ENCODE measurements at places on chromosomes 5 and 9.

DNA sequence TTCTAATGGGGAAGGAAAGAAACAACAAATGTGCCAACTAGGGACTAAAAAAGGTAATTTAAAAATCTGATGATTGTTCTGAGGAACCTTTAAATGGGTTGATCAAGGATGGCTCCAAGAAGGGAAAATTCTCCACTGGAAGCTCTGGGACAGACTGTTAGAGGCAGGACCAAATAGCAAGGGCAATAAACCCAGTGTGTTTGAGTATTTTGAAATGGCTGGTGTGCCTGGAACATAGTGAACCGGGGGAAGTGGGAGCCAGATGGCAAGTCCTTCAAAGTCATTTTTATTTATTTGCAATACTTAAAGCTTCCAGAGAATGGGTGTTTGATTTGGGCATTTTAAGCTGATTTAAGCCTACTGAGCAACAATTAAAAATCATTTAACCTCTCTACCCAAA is 587.7 kb upstream of the MEF2C start:
- H3K4me3 ChIP-seq: no peak overlapping the region
- no peak for DNase-seq
- H3K27me3 ChIP-seq: no peaks in the 10 kb centered on the region

- no peaks in the 10 kb centered on the region for H3K36me3 ChIP-seq
- H3K27me3 ChIP-seq: peaks cover 7% of the 10 kb centered on the region
- no peak overlapping the region for H3K4me3 ChIP-seq
- H3K4me1 ChIP-seq: peaks cover 4% of the 10 kb centered on the region
Measured at GRCh38 chr5:77255617-77256016, 45.1 kb downstream of the PDE8B start.

DNA sequence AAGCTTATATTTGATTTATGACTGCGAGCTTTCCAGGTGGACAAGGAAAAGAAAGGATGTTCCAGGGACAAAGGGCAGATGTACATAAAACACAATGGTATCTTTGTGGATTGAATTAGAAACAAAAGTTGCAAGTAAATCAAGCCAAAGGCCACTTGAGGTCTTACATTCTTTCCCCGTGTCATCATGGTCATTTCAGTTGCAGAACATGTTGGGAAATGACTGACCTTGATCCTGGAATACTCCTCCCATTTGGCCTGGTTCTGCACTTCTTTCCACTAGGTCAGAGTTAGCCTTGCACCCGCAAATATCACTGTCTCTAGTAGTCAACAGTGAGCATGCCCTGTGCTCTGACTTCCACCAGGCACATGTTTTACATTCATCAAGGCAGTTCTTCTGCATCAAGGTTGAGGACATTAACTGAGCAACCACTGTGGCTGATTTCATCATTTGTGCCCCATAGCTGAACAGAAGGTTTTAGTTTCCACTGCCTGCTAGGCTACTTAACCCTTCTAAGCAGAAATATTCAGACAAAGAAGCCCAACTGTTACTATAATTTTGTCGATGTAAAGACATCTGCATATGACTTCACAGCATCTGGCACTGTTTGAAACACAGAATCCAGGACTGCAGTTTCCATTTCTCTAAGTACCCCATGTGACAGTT is 1161.7 kb upstream of the DMAC1 start:
- H3K27me3 ChIP-seq: no peaks in the 10 kb centered on the region
- H3K27ac ChIP-seq: no peak overlapping the region
- H3K4me1 ChIP-seq: no peaks in the 10 kb centered on the region
- H3K4me3 ChIP-seq: no peak overlapping the region

DNA sequence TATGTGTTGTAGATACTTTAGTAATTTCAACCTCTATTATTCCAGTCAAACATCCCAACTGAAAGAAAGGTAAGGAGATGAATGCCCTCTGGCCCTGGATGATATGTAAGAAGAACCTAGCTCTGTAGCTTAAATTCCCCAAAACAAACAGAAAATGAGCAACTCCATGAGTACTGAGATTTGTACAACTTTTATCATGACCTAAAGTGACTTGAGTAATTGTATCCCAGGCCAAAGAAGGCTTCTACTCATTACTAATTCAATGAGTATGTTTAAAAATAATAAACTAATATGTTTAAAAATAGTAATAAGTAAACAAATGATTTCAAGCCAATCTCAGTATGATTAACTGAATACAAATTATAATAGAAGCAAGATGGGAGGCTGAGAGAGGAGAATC is 414.0 kb upstream of the ACTBL2 start:
- no peak overlapping the region for H3K4me3 ChIP-seq
- H3K36me3 ChIP-seq: no peaks in the 10 kb centered on the region
- DNase-seq: no peak
- H3K4me1 ChIP-seq: no peaks in the 10 kb centered on the region
- H3K27ac ChIP-seq: no peak overlapping the region

DNA sequence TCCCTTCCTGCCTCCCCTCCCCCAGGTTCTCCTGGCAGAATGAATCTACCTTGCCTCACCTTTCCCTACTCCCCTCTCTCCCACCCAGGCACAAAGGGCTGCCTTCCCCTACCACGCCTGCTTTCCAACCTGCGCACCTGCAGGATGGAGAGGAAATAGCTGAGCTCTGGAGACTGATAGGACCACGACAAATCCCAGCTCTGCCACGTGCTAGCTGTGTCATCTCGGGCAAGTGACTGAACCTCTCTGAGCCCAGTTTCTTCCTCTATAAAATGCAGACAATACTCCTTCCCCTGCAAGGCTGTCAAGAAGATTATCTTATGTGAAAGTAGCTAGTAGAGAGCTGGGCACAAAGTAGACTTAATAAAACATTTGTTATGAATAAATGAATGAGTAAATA is 31.2 kb upstream of the PTGS1 start:
- H3K4me3 ChIP-seq: no peak overlapping the region
- DNase-seq: no peak
- H3K36me3 ChIP-seq: no peaks in the 10 kb centered on the region
- peaks cover 5% of the 10 kb centered on the region for H3K4me1 ChIP-seq
- peaks cover 25% of the 10 kb centered on the region for H3K27me3 ChIP-seq
- no peak overlapping the region for H3K27ac ChIP-seq

GRCh38 chr5:2014058-2014610 is 131.4 kb upstream of the IRX4 start:
- no peaks in the 10 kb centered on the region for H3K36me3 ChIP-seq
- no peaks in the 10 kb centered on the region for H3K27me3 ChIP-seq
- no peak overlapping the region for H3K4me3 ChIP-seq
- DNase-seq: no peak

DNA sequence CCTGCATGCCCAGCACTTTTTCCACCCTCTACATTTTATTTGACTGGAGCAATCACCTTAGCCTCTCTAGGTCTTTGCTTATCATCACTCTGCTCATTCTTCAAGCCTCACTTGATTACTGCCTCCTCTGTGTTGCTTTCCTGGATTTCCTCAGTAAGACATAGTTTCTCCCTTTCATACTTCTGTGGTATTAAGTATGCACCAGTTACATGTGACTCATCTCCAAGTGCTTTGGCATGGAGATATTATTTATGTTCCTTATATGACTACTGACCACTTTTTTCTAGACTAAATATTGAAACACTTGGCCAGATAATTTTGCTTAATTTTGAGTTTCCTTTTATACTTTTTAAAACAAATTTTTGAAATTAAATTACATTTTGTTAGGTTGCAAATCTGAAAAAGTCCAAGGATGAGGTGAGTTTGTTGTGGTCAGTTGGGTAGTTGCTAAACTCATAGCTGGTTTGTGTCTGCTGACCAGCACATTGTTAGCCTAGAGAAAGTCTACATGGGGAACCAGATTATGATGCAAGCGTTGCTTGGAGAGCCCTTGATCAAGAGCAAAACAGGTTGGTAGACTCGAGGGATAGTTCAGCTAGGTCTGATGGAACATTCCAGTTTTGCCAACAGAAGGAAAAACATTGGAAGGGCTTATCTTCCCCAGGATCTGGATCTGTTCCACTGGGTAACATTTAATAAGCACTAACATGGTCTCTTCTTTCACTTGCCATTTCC is 140.2 kb downstream of the TMC1 start:
- no peak overlapping the region for H3K4me3 ChIP-seq
- peaks cover 4% of the 10 kb centered on the region for H3K36me3 ChIP-seq
- no peaks in the 10 kb centered on the region for H3K4me1 ChIP-seq
- H3K27me3 ChIP-seq: no peaks in the 10 kb centered on the region

GRCh38 chr5:171188016-171188415 is 121.0 kb upstream of the TLX3 start:
- no peak overlapping the region for H3K27ac ChIP-seq
- DNase-seq: no peak
- no peaks in the 10 kb centered on the region for H3K4me1 ChIP-seq

GRCh38 chr5:2284678-2285077 is 402.0 kb upstream of the IRX4 start:
- H3K36me3 ChIP-seq: no peaks in the 10 kb centered on the region
- peaks cover 11% of the 10 kb centered on the region for H3K4me1 ChIP-seq
- no peaks in the 10 kb centered on the region for H3K27me3 ChIP-seq
- no peak overlapping the region for H3K27ac ChIP-seq

- peak overlapping the region; percentile 98 for H3K27ac ChIP-seq
- peak overlapping the region; percentile 93 for H3K4me3 ChIP-seq
- no peaks in the 10 kb centered on the region for H3K27me3 ChIP-seq
Measured at GRCh38 chr5:65722575-65723403, 784 bp downstream of the NLN start.

GRCh38 chr9:137052998-137053943 is 590 bp downstream of the ENTPD2 start:
- H3K4me3 ChIP-seq: no peak overlapping the region
- DNase-seq: no peak
- no peaks in the 10 kb centered on the region for H3K4me1 ChIP-seq

DNA sequence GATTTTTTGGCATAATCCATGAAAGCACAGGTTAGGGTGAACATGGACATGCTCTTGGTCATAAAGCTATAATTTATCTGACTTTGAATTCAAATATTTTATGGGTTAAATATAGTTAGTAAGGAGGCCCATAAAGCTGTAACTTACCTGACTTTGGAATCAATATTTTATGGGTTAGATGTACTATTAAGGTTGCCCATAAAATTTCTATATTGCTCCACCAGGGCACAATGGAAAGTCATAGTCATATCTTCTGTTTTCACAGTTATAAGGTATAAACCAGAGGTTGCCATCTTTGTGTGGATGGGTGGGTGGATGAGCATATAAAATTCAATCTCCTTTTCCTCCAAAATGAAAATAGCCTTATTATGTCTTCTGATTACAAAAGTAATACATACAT is 120.5 kb upstream of the ADAMTSL1 start:
- H3K4me1 ChIP-seq: no peaks in the 10 kb centered on the region
- H3K27ac ChIP-seq: no peak overlapping the region
- no peak for DNase-seq
- no peaks in the 10 kb centered on the region for H3K27me3 ChIP-seq
- H3K36me3 ChIP-seq: no peaks in the 10 kb centered on the region

DNA sequence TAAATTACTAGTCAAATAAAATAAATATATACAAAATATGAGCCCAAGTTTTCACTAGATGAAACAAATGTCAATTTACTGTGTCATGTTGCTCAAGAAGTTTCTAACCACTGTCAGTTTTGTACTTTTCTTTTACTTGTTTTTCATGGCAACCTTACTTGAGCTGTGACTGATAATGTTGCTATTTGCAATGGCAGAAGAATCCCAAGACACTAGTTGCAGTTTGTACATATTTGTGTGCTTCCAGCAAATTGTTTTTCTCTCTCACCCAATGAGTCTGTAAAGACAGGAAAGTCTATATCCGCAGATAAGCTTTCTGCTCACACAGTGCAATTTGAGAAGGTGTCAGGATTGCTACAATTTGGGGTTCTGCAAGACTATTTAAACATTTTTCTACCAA is 338.6 kb upstream of the PCSK5 start:
- no peak overlapping the region for H3K27ac ChIP-seq
- H3K36me3 ChIP-seq: no peaks in the 10 kb centered on the region
- no peaks in the 10 kb centered on the region for H3K4me1 ChIP-seq
- H3K27me3 ChIP-seq: no peaks in the 10 kb centered on the region
- DNase-seq: no peak
- no peak overlapping the region for H3K4me3 ChIP-seq

DNA sequence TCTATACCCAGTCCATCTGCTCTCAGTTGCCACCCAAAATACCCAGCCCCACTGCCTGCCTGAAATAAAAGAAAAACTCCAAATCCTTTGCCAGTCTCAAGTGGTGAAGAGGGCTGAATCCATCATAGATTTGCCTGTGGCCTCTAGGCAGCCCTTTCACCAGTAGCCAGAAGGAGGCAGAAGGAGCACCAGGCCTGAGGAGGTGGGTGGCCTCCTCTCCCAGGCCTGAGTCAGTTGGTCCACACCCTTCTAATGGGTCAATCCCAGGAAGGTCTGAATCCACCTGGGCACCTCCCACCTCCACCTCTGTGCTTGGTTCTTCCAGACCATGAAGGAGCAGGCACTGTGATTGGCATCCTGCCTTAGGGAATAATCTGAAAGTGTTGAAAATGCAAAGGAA is 97.0 kb downstream of the DAPK1 start:
- no peak for DNase-seq
- no peaks in the 10 kb centered on the region for H3K27me3 ChIP-seq
- H3K4me3 ChIP-seq: no peak overlapping the region
- H3K27ac ChIP-seq: no peak overlapping the region
- H3K36me3 ChIP-seq: peaks cover 3% of the 10 kb centered on the region

- H3K4me3 ChIP-seq: no peak overlapping the region
- DNase-seq: no peak
- H3K4me1 ChIP-seq: no peaks in the 10 kb centered on the region
- no peak overlapping the region for H3K27ac ChIP-seq
- no peaks in the 10 kb centered on the region for H3K36me3 ChIP-seq
Measured at GRCh38 chr5:175246242-175246888, 197.6 kb downstream of the DRD1 start.

DNA sequence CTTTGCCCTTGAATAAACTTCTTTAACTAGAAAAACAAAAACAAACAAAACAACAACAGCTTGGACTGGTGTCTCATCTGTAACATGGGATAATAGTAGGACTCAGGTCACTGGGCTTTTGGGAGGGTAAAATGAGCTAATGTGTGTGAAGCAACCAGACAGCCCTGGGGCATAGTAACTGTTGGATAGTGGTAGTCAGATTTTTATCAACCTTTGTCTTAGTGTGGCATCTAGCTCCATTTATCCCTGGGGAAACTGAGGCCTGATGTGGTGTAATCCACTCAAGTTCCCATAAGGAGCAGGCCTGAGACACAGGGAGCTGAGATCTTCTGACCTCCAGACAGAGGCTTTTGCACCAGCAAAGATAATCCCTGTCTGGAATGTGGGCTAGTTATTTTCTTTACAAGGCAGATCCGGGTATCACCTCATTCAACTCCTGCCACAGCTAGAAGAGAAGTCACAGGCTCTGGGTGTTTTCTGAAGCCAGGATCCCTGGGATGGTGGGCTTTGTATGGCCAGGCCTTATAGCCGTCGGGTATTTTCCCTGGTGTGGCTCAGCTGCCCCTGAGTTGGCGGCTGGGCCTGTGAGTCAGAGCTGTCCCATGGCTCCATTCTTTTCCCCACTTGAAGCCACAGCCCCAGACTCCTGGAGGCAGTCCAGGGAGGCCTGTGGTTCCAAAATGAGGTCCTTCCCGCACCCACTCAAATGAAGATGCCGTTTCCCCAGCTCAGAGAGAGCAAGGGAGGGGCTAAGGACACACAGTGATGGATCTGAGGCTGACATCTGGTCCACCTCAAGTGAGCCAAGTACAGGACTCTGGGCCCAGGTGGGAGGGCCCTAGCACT is 26.1 kb upstream of the CSF1R start:
- no peak for DNase-seq
- H3K4me1 ChIP-seq: peaks cover 25% of the 10 kb centered on the region
- no peak overlapping the region for H3K27ac ChIP-seq
- no peak overlapping the region for H3K4me3 ChIP-seq

GRCh38 chr5:177403102-177403791 is 2.8 kb upstream of the PFN3 start:
- no peaks in the 10 kb centered on the region for H3K36me3 ChIP-seq
- H3K27ac ChIP-seq: no peak overlapping the region
- peak; percentile 21 for DNase-seq
- peak overlapping the region; percentile 85 for H3K4me3 ChIP-seq
- peaks cover 62% of the 10 kb centered on the region for H3K27me3 ChIP-seq

- DNase-seq: no peak
- H3K36me3 ChIP-seq: peaks cover 8% of the 10 kb centered on the region
- H3K4me1 ChIP-seq: peaks cover 17% of the 10 kb centered on the region
Measured at GRCh38 chr5:172999974-173000373, 16.4 kb downstream of the ATP6V0E1 start.
